ENCODE measurements at places on chromosomes 7 and 10.

DNA sequence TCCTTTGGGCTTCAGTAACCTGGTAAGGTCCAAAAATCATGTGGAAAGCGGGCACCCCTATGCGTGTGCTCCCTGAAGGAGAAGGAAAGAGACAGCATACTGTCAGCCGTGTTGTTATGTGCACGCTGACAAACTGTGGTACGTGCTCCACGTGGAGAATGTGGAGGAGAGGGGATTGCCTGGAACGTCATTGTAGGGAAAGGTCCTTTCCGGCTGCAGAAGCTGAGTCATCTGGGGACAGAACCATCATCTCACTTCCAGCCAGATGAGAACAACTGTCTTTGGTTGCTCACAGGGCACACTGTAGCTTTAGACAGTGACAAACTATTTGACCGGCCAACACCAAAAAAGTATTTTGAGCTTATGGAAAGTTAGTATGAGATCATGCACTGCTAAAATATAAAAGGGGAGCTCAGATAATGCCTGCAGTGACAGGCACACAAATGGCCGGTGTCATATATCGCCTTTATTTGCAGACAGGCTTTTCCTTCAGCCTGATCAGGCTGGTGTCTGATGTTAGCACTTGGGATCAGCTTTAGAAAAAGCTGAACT is 38.8 kb upstream of the GRB10 start:
- peak; percentile 12 for DNase-seq

DNA sequence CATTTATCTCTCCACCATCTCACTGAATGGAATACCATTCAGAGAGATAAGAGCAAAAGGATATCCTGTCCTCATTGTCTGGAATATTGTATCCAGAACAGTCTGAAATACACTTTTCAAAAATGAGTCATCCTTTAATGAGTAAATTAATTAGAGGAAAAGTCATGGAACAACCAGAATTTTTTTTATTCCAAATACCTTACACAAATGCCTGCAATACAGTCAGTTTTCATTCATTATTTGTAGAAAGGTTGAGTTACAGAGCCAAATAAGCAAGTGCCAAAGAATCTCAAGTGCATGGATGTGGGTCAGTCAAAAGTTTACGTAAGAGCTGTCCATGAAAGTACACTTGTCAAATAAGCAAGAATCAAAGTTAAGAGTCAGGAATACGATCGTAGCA is 482.6 kb downstream of the IPMK start:
- no peak for DNase-seq

GRCh38 chr7:50166997-50167965 is 74.2 kb upstream of the ZPBP start:
- DNase-seq = no peak

DNA sequence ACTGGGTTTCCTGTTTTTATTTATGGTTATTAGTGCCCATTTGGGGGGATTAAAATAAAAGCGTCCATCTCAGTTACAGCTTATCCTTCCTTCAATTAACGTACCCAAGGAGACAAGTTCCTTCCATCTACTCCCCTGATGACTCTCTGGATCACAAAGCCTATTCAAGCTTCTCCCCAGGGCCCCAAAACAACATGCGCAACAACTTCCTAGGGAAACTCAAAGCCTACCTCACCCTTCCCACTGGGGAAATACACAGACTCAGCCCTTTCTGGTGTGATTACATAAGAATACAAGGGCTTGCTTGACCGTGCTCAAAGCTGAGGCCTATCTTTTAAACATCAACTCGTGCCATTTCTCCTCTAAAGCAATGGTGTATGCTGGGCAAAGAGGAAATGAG is 112.4 kb downstream of the CDK6 start:
- no peak for DNase-seq

GRCh38 chr10:59864141-59864962 is 42.0 kb downstream of the CCDC6 start:
- DNase-seq = no peak

GRCh38 chr7:108071551-108071950 is 58.6 kb downstream of the LAMB4 start:
- DNase-seq = no peak

DNA sequence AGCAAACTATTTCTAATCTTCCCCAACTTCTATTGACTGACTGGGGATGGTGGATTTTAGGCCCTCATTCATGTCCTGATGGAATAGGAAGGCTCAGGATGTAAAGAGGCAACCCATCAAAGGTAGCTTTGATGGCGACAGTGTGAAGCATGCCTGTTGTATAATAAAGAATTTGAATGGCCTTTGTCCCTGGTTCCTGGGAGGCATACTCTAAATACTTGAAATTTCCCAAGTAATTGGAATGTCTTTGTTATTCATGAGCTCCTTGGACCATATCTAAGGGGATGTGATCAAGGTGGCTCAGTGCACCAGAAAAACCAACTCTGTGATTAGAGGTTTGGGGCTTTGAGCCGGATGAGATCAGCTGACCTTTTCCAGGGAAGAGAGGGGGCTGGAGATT is 264.5 kb upstream of the NEBL start:
- peak; percentile 59 for DNase-seq

All from HAP-1 (cell line).